ENCODE measurements at places on chromosomes 3 and 15.

- peak; percentile 72 for DNase-seq
Observed at GRCh38 chr3:189685860-189686259, 54.7 kb downstream of the TP63 start.

GRCh38 chr3:48219543-48219942, 3.8 kb upstream of the CAMP start:
- DNase-seq = peak; percentile 48

- DNase-seq = peak; percentile 82
Observed at GRCh38 chr3:171813897-171814460, 3.7 kb upstream of the PLD1 start.

- peak; percentile 89 for DNase-seq
Observed at GRCh38 chr3:10205451-10206165, 40.9 kb downstream of the IRAK2 start.

All from AG10803 (cell line).